ENCODE measurements at places on chromosomes 6 and 20. TPM values are rescaled to one million over a fixed set of nuclear protein-coding genes. Genes with fewer than 3 reads are reported as not detected.
A peak's percentile ranks its signal among the peaks of the same experiment; 100 is the strongest.

Gene PBOV1
- total RNA-seq: not detected

Gene RIPOR2
- total RNA-seq: 576 TPM

Gene CLDN20
- not detected for total RNA-seq

DNA sequence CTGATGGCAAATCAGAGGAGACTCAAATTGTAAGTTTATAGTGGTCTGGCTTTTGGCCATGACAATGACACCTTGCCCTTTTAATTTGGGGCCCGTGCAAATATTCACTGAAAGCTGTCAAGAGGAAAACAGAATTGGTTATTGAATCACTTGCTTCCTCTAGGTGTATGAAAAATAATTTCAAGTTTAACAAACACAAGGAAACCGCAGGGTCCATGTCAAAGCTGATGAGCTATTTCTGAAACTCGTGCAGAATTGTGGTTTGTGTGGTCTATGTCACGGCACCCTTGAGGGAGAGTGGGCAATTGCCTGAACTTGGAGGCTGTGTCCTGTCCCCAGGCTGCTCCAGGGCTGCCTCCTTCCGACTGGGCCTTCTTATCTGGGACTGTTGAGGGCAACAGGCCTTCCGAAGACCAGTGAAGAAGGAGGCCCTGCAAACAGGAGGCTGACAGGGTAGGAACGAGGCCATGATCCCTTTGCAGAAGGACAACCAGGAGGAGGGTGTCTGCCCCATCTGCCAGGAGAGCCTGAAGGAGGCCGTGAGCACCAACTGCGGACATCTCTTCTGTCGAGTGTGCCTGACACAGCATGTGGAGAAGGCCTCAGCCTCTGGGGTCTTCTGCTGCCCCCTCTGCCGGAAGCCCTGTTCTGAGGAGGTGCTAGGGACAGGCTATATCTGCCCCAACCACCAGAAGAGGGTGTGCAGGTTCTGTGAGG is 788 bp downstream of the TRIM40 start:
- no peaks in the 10 kb centered on the region for H3K4me1 ChIP-seq
- H3K36me3 ChIP-seq: no peaks in the 10 kb centered on the region
- no peaks in the 10 kb centered on the region for H3K27me3 ChIP-seq
- H3K27ac ChIP-seq: no peak overlapping the region
- no peak for DNase-seq

GRCh38 chr6:156402227-156402626 is 375.0 kb upstream of the ARID1B start:
- DNase-seq: no peak
- H3K36me3 ChIP-seq: no peaks in the 10 kb centered on the region
- H3K27ac ChIP-seq: no peak overlapping the region
- peaks cover 10% of the 10 kb centered on the region for H3K4me1 ChIP-seq

GRCh38 chr20:50567860-50568548 is 57.8 kb downstream of the PTPN1 start:
- no peaks in the 10 kb centered on the region for H3K27me3 ChIP-seq
- H3K27ac ChIP-seq: no peak overlapping the region
- DNase-seq: no peak
- peaks cover 7% of the 10 kb centered on the region for H3K4me1 ChIP-seq
- H3K36me3 ChIP-seq: peaks cover 8% of the 10 kb centered on the region

DNA sequence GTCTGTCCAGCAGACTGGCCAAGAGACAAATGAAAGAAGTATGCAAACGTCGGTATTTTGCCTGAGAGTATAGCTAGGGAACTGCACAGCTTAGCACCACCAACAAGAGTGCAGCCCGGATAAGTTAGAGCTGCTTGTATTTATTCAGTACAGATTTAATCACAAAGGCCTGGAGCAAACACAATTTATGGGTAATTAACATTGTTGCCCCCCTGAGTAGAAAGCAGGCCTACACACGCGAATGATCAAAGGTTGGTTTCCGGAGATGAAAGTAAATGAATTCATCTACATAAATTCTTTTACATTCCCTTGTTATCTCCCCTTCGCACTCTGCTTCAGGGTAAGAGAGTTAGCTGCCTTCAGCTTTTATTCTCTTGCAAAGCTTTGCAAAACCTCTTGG is 24.7 kb upstream of the CRISP1 start:
- H3K4me1 ChIP-seq: no peaks in the 10 kb centered on the region
- no peak for DNase-seq
- H3K27ac ChIP-seq: no peak overlapping the region
- no peaks in the 10 kb centered on the region for H3K27me3 ChIP-seq
- no peaks in the 10 kb centered on the region for H3K36me3 ChIP-seq

DNA sequence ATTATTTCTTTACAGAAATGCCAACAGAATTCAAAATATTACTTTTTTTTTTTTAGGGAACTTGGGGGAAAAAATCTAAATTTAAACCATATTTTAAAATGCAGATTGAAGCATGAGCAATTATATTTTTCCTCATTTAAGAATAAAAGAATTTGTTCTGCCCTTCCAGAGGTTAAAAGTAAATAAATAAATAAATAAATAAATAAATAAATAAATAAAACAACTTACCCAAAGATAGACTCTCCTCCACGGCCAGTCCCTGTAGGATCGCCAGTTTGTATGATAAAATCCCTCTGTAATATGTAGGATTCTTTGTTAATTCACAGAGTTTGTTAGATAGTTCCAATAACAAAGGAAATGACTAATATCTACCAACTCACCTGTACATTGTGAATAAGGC is 4.7 kb downstream of the PPIL4 start:
- no peak overlapping the region for H3K27ac ChIP-seq
- no peaks in the 10 kb centered on the region for H3K27me3 ChIP-seq
- no peak overlapping the region for H3K4me3 ChIP-seq
- H3K36me3 ChIP-seq: peaks cover 48% of the 10 kb centered on the region
- peaks cover 14% of the 10 kb centered on the region for H3K4me1 ChIP-seq

DNA sequence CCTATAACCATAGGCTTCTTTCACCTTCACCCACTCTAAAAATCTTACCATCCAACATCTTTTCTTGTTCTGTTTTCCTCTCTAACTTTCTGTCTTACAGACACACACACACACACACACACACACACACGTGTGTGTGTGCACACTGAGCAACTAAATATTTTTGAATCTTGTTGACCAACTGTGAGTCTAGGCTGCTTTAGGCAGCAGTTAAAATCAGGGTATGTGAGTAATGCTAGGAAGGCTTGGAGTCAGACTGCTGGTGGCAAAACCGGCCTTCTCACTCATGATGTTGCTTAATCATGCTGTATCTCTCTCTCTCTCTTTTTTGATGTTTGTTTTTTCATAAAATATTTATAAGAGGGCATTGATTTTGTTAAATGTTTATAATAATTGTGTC is 103.1 kb upstream of the TBX18 start:
- DNase-seq: no peak
- no peaks in the 10 kb centered on the region for H3K4me1 ChIP-seq
- no peak overlapping the region for H3K4me3 ChIP-seq
- no peaks in the 10 kb centered on the region for H3K36me3 ChIP-seq
- H3K27me3 ChIP-seq: no peaks in the 10 kb centered on the region

DNA sequence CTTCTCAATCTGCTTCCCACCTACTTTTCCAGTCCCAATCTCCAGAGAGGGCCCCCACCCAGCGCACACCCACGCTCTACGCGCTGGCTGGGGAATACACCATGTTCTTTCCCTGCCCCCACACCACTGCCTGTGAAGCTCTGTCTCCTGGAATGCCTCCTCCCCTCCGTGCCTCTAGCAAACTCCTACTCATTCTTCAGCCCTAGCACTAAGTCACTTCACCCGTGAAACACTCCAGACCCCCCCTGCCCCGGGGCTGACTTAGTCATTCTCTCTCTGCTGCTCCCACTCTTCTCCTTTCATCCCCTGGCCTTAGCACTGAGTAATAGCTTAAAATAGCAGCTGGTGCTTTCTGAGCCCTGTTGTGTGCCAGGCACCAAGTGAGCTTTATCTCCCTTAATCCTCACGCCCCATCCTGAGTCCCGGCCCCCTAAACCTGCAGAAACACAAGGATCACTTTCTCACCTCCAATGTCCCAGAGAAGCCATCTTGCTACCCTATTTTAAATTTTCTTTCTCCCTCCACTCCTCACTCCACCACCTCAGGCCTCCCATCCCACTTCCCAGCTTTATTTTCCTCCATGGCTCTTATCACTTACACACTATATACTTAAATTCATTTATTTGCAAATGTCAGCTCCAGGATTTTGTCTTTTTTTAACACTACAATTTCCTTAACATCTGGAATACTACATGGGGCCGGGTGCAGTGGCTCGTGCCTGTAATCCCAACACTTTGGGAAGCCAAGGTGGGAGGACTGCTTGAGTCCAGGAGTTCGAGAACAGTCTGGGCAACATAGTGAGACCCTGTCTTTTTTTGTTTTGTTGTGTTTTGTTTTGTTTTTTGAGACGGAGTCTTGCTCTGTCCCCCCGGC is 6.3 kb upstream of the PARD6B start:
- no peaks in the 10 kb centered on the region for H3K4me1 ChIP-seq
- DNase-seq: no peak
- no peak overlapping the region for H3K4me3 ChIP-seq
- no peaks in the 10 kb centered on the region for H3K36me3 ChIP-seq

DNA sequence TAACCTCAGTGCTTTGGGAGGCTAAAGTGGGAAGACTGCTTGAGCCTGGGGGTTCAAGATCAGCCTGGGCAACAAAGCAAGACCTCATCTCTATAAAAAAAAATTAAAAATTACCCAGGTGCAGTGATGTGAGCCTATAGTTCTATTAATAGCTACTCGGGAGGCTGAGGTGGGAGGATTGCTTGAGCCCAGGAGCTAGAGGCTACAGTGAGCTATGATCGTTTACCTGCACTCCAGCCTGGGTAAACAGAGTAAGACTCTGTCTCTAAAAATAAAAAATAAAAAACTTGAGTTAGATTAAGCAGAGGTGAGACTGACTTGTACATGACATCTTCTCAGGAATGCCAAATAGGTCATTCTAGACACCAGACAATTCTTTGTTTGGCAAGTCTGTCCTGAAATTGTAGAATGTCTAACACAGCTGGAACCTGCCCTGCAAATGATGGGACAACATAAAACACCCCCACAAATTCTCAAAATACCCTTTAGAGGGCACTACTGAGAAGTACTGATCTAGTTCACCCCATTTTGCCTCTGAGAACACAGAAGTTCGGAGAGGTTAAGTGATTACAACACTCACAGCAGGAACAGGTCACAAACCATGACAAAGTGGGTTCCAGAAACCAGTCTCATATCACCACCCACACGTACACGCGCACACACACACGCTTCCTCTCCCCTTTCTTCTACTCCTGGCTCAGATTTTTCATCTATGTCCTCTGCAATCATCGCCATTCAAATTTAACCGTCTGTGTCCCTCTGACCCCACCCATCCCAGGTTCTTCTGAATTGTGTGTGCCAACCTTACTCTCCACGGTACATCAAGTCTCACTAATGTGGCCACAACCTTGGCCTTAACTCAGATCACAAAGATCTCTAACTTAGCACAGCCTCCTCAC is 38.3 kb downstream of the ARHGAP18 start:
- H3K36me3 ChIP-seq: no peaks in the 10 kb centered on the region
- peak; percentile 51 for DNase-seq
- peak overlapping the region; percentile 34 for H3K27ac ChIP-seq
- no peaks in the 10 kb centered on the region for H3K27me3 ChIP-seq
- peak overlapping the region; percentile 43 for H3K4me3 ChIP-seq
- peaks cover 22% of the 10 kb centered on the region for H3K4me1 ChIP-seq

DNA sequence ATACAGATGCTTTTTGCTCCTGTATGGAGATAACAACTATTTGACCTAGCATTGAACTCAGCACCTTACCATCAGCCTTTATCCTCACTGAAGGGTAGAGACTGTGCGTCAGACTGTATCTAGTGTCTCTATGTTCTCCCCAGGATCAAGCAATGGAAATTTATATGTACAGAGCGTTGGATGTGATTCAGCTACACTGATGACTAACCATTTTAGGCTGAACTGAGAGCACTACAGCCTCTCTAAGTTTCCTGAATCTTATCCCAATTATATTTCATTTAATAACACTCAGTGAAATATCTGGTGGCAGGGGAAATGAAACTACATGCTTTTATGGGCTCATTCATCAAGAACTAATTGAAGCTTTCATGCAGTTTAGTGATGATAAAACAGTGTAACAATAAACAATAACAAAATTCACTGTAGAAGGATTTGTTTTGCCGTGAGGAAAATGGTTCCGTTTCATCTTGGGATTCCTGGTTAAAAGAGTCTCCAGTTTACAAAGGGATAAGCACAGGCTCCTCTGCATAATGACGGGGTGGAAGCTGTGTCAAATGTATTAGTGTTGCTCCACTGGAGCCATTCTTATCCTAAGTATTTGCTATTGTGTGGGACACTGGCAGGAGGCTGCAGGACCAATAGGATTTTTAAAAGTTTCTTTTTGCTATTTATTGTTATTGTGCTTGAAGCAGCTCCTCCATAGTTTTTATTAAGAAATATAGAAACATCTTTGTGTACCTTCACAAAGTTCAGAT is 567.6 kb upstream of the MMS22L start:
- no peaks in the 10 kb centered on the region for H3K27me3 ChIP-seq
- H3K27ac ChIP-seq: no peak overlapping the region
- no peaks in the 10 kb centered on the region for H3K4me1 ChIP-seq
- H3K4me3 ChIP-seq: no peak overlapping the region
- no peak for DNase-seq

DNA sequence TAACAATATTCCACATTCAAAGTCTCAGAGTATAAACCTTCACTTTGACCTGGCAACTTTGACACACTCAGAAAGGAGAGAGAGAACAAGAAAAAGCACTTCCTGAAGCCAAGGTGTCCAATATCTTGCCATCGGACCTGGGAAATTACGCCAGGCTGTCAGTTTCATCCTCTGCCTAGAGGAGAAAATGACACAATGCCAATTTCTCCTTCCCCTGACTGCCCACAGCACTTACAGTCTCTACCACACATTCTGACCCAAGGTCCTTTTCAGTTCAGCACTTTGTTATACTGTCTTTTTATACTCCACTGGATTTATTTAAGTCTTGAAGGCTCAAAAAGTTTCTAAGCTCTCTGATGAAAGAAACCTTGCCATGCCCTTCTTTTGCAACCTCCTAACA is 250.4 kb downstream of the GMPR start:
- H3K36me3 ChIP-seq: no peaks in the 10 kb centered on the region
- H3K27me3 ChIP-seq: no peaks in the 10 kb centered on the region
- peaks cover 60% of the 10 kb centered on the region for H3K4me1 ChIP-seq
- no peak overlapping the region for H3K4me3 ChIP-seq
- no peak overlapping the region for H3K27ac ChIP-seq

GRCh38 chr6:42331019-42331418 is 113.4 kb upstream of the MRPS10 start:
- H3K4me3 ChIP-seq: no peak overlapping the region
- no peaks in the 10 kb centered on the region for H3K4me1 ChIP-seq
- no peak for DNase-seq
- H3K27ac ChIP-seq: no peak overlapping the region
- H3K36me3 ChIP-seq: no peaks in the 10 kb centered on the region

- no peak overlapping the region for H3K27ac ChIP-seq
- DNase-seq: peak; percentile 61
- H3K4me1 ChIP-seq: peaks cover 63% of the 10 kb centered on the region
- H3K36me3 ChIP-seq: no peaks in the 10 kb centered on the region
- peak overlapping the region; percentile 28 for H3K4me3 ChIP-seq
Measured at GRCh38 chr20:43949741-43950618, 35.3 kb downstream of the TOX2 start.

GRCh38 chr20:35742741-35743523 is 872 bp upstream of the RBM39 start:
- H3K27ac ChIP-seq: peak overlapping the region; percentile 92
- peak; percentile 45 for DNase-seq
- peak overlapping the region; percentile 87 for H3K4me3 ChIP-seq
- H3K36me3 ChIP-seq: peaks cover 28% of the 10 kb centered on the region
- H3K4me1 ChIP-seq: peaks cover 34% of the 10 kb centered on the region

GRCh38 chr6:3451498-3451897 is 5.4 kb downstream of the SLC22A23 start:
- DNase-seq: no peak
- H3K36me3 ChIP-seq: peaks cover 5% of the 10 kb centered on the region
- H3K27me3 ChIP-seq: peaks cover 4% of the 10 kb centered on the region
- peaks cover 32% of the 10 kb centered on the region for H3K4me1 ChIP-seq
